ENCODE measurements at places on chromosomes 12 and 14.

- no peak for DNase-seq
Observed at GRCh38 chr14:30624132-30624423, 2.0 kb downstream of the SCFD1 start.

GRCh38 chr12:131735476-131736445 is 24.9 kb downstream of the SFSWAP start:
- DNase-seq, result no peak

DNA sequence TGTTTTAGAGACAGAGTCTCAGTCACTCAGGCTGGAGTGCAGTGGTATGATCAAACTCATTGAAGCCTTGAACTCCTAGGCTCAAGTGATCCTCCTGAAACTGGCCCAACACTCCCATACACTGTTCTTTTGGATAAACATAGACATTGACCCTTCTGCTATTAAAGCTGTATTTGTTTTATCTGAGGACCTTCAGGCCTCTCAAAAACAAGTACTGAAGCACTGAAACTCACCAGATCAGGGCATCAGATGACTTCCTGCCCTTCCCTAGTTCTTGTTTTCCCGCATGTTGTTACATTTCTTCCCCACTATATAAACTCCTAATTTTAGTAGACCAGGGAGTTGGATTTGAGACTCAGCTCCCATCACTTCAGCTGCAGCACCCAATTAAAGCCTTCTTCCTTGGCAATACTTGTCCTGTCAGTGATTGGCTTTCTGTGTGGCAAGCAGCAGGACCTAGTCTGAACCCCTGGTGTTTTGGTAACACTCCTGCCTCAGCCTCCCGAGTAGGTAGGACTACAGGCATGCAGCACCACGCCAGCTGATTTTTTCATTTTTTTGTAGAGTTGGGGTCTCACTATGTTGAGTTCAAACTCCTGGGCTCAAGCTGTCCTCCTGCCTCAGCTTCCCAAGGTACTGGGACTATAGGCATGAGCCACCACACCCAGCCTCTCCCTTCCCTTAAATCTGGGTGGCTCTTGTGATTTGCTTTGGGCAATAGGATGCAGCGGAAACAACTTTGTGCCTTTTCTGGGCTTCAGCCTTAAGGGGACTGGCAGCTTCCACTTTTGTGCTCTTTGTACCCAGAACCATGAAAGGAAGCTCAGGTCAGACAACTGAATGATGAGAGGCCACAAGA is 12.5 kb upstream of the IFT81 start:
- DNase-seq, result no peak

DNA sequence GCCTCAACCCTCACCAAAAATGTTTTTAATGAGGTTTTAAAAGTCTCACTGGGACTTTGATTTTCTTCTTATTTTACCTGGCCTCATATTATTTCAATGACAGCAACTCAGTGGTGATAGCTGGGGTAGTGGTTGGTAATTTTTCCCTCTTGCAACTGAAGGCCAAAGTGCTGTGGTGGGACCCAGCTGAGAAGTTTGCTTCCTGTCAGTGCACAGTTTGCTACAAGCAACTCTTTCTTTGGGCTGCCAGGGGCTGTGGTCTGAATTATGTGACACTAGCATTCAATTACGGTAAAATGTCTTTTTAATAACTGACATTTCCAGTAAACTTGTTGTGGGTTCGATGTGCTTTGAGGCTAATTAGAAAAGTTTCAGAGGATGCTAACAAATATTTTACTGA is 65.3 kb downstream of the IFNG start:
- DNase-seq, result no peak

- DNase-seq, result no peak
Observed at GRCh38 chr12:9319842-9320173, 111.6 kb upstream of the PZP start.

DNA sequence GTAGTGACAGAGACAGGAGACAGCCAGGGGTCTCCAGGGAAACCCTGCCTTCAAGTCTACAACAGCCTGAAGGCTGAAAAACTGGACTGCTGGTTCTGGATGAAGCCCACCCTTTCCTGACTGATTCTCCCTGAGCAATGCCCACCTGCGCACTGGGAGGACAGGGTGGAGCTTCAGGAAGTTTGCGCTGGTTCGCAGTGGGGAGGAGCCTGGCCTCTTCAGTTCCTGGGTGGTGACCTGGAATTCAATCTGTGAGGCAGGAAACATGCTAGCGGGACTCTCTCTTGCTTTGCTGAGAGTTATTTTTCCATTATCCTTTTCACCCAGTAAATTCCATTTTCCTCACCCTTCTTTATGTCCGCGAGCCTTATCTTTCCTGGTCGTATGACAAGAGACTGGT is 600.8 kb downstream of the TRHDE start:
- DNase-seq, result no peak

DNA sequence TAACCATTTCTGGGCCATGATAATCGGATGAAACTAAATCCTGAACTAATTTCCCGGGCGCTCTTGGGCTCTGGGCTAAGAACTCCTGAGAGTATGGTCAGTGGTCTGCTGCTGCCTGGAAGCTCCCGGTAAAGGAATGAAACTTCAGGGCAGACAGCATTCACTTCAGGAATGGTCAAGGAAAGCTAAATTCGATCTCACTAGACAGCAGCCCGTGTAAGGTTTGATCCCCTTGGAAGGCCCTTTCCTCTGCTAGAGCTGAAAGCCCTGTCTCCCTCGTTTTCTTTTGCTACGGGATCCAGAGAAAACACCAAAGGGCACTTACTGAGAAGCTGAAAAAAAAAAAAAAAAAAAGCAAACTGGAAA is 680 bp downstream of the ASB8 start:
- no peak for DNase-seq

DNA sequence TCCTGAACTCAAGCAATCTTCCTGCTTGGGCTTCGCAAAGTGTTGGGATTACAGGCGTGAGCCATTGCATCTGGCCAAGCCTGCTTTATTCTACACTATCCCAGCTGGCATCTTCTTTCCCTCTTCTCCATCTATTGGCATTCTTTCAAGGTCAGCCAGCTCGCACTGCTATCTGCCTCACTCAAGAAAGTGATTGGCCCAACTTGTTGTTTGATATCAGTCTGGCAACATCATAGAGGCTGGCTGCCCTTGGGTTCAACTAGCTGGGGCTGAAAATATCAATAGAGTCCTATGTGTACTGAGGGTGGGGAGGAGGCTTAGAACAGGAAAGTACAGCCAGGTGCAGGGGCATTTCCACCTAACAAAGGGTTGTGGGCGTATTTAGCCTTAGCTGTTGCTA is 17.1 kb downstream of the GMFB start:
- no peak for DNase-seq

- DNase-seq, result no peak
Observed at GRCh38 chr12:103780992-103781391, 60.0 kb downstream of the NT5DC3 start.

DNA sequence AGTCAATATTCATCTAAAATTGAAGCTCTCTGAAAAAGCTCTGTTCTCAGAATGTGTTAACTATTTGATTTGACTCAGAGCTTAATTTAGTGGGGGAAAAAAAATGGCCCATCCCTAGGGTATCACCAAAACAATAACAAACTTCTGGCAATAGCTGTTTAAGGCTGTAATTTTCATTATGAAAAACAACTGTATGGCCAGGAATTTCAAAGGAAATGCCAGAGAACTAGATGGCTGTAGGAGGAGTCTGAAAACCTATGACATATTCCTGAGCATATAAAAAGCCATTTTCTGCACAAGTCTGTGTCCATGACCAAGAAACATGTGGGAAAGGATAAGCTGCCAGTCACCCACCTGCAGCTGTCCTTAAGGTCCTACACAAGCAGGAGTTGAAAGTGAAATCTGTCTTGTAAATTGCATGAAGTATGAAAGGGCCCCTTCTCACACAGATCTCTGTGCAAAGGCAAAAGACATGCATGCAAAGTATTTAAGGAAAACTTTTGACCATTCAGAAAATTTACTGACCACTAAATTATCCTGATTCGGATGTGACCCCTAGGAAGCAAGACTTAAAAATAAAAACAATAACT is 299.1 kb downstream of the BTG1 start:
- no peak for DNase-seq

DNA sequence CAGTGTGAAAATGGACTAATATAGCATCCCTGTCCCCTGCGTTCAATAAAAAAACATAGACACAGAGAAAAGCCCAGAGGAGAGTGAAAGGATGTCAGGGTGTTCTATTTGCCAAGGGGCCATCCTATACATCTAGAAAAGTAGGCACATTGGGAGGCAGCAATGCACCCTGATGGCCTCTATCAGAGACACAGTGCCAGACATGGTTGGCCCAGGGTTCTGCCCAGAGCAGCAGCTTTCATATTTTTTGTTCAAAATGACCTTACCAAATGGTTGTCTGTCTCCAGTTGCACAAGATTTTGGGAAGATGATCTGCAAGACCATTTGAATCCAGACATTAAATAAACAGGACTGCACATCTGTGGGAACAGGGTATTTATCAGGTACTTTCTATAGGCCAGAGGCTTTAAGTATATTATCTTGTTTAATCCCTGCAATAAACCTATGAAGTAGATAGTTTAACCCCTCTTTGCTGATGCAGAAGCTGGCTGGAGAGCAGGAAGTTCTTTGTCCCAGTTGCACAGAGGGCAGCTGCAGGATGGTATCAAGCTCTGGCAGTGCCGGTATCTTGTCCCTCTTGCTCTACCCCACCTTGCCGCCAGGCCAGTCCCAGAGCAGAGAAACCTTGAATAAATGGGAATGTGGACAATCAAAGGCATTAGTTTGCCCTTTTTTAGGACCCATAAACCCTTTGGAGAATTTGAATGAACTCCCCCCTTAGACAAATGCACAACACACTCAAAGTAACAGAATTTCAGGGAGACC is 171.8 kb upstream of the PWP1 start:
- DNase-seq, result no peak

DNA sequence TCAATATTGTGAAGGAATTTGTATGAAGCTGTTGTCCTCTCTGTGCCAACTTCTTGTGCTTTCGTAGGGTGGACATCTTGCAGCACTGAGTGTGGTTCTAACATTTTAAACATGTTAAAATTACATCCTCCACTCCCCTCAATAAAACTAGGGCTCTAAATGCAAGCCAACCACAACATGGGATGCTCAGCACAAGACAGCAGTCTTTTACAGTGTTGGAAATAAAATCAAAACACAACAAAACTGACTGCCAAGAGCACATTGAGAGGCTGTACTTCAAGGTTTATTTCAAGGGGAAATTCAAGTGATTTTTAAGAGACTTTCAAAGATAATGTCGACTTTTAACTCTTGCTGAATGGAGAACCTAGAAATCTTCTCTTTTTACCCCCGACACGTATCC is 396.9 kb downstream of the TMTC2 start:
- DNase-seq, result no peak

- DNase-seq, result no peak
Observed at GRCh38 chr12:63822352-63822751, 22.1 kb upstream of the SRGAP1 start.

DNA sequence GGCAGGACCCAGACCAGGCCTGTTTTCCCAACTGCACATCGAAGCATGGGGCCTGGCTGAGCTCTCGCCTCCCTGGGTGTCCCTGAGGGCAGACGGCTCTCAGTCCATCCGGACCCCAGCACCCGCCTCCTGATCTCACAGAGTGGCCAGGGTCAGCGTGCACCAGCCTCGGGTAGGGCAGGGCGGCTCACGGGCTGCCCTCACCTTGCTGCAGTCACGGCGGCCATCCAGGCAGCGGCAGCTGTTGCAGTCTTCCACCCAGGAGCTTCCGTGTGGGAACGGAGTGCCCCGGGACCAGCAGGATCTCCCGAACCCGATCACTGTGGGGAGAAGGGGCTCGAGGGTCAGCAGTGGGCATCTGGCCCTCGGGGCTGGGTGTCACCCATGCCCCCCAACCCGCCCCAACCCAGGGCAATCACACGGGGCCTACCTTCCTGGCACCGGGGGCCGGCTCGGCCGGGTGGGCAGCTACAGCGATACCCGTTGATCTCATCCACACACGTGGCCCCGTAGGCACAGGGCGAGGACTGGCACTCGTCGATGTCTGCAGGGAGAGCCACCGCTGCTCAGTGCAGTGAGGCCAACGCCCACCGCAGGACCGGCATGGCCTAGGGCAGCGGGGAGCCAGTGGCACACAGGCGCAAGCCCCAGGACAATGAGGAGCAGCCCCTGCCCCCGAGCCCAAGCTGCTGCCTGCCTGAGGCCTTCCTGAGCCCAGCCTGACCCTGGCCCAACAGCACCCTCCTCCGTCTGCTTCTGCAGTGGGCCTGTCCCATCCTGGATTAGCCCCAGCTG is 22.2 kb downstream of the JAG2 start:
- no peak for DNase-seq

DNA sequence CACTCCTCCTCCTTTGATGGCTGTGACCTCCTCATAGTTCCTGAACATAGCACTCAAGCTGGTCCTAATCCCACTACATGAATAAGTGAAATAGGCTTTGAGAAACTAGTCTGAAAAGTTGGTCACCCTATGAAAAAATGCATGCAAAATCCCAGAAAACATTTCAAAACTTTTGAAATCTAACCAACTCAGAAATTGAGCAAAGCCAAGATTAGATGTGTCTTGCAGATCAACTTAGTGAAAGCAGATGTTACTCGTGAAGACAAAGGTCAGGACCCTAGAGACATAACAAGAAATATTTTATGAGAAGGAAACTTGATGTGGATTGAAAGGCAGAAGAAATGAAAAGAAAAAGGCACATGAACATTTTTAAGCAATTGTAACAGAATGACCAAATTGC is 63.3 kb downstream of the TSHR start:
- DNase-seq, result no peak

DNA sequence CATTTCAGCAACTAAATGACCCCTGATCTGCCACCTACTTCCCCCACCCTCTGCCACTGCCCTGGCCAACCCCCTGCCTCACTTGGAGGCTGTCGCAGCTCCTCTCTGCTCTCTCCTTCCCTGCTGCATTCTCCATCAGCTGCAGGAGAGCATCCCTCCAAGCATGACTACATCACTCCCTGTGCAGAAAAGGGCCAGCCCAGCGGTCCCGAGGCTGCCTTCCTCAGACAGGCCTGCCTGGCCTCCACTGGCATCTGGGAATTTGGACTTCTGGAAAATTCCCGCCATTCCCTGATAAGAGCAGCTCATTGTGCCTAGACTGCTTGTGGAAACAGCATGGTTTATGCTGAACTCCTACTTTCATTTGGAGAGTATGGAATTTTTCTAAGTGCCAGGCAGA is 12.7 kb downstream of the HVCN1 start:
- DNase-seq, result no peak

- no peak for DNase-seq
Observed at GRCh38 chr12:125287155-125287847, 222.1 kb downstream of the AACS start.

DNA sequence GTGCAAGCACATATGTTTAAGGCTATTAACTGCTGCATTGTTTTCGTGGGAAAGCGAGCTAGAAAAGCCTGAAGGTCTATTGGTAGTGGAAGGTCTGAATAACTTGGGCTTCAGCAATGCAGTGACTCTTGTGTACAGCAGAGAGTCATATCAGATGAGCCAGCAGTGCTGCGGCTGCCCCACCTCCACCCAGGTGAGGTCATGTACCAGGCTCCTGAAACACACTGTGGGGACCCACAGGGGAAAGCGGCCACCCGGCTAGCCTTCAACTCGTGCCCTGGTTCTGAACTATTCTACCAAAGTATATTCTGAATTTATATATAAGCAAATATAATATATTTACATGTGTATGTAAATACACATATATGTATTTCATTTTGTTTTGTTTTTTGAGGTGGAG is 12.7 kb upstream of the RAN start:
- DNase-seq, result no peak

- no peak for DNase-seq
Observed at GRCh38 chr12:65368055-65368454, 89.6 kb downstream of the MSRB3 start.

GRCh38 chr14:34604995-34605394 is 25.0 kb downstream of the SNX6 start:
- DNase-seq, result no peak

Measured in CD4-positive, alpha-beta T cell treated with Interleukin-1 beta for 1 hour (primary cell).